ENCODE measurements at places on chromosomes 4 and X. TPM values are rescaled to one million over a fixed set of nuclear protein-coding genes. Genes with fewer than 3 reads are reported as not detected.

Gene DHRSX
- total RNA-seq = 25.1 TPM

- DNase-seq = peak; percentile 29
- no peaks in the 10 kb centered on the region for H3K36me3 ChIP-seq
- no peak overlapping the region for H3K27ac ChIP-seq
- peak overlapping the region; percentile 69 for H3K4me3 ChIP-seq
- H3K4me1 ChIP-seq = peaks cover 20% of the 10 kb centered on the region
Observed at GRCh38 chr4:147157860-147158701, 212.4 kb upstream of the TTC29 start.

DNA sequence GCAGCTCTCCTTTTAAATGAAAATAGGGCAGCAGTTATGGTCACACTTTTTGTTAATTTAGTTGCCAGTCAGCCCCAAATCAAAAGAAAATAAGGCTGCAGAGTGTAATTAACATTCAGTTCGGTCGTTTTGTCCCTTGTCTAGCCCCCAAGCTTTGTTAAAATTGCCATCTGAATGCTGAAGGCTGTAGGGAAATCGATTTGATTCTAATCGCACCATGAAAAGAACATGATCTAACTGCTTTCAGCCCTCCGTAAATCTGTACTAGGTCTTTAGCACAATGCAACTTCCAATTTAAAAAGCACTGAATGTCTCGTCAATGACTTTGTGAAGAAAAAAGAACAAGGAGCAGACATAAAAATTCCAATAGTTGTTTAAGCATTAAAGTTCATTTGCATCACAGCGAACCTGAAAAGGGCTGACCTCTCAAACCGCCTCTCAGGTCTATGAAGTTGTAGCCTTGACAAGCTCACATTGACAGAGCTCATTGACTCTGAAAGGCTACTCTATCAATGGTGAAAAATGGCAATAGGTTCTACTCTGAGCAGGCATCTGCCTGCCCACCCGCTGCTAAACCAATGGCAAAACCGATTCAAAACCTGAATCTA, 48.9 kb downstream of the CHIC2 start:
- no peak for DNase-seq
- H3K4me1 ChIP-seq = peaks cover 24% of the 10 kb centered on the region
- peak overlapping the region; percentile 2 for H3K4me3 ChIP-seq
- H3K27ac ChIP-seq = no peak overlapping the region

DNA sequence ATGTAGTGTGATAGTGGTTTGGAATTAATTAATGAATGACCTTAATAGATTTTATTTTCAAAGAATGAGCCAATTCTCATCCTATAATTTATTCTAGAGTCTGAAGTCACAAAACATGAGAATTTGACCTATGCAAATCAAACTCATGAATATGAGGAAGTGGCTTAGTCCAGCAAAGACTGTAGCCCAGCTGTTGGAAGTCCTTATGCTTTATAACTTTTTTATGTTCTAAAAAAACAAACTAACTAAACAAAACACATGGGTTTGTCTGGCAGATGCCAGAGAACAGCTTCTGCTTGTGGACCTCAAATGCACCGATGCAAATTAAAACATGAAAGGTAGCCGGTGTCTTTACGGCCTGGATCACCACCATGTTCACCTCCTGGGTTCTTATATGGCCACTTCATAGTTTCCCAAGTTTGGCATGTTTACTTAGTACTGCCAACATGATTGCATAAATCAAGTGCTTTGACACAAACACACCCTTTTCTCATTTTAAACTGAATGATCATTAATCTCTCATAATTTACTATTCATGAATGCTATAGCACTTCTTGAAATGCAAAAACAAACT, 277.4 kb downstream of the PAPSS1 start:
- no peaks in the 10 kb centered on the region for H3K36me3 ChIP-seq
- H3K27ac ChIP-seq = no peak overlapping the region
- no peak for DNase-seq
- no peaks in the 10 kb centered on the region for H3K27me3 ChIP-seq
- no peaks in the 10 kb centered on the region for H3K4me1 ChIP-seq

DNA sequence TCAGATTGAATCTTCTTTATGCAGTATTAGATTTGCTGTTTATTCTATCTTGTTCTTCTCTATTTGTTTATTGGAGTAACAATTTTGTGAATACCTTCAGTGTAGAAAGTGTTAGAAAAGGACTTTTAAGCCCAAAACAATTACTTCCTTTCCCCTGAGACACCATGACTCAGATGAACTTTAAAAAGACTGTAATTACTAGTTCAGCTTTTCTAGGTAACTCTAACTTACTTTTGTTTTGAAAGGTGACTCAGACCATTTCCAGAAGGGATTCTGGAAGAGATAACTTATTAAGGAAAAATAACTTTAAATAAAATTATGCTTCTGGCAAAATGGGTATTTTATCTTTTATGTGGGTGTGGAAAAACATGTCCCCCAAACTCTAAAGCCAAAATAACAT, 561.5 kb upstream of the PCDH10 start:
- no peak overlapping the region for H3K4me3 ChIP-seq
- no peaks in the 10 kb centered on the region for H3K36me3 ChIP-seq
- no peak for DNase-seq
- no peaks in the 10 kb centered on the region for H3K4me1 ChIP-seq

DNA sequence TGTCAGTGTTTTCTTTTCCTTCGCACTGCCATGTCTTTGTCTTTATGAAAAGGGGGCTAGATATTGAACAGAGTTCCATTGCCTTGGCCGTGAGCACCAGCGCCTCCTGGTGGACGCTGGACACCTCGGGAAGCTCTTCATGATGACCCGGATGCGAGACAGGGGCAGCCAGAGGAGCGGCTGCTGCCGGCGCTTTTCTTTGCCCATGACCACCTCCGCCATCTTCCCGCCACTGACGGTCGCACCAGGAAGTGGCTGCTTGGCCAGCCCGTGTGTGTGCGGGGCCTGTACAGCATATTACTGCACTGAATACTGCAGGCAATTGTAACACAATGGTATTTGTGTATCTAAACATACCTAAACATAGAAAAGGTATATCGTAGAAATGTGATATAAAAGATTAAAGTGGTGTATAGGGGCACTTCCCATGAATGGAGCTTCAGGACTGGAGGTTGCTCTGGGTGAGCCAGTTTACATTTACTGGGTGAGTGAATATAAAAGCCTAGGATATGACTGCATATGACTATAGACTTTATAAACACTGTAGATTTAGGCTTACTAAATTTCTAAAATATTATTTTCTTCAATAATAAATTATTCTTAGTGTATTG, 15.8 kb upstream of the GRIA2 start:
- no peaks in the 10 kb centered on the region for H3K36me3 ChIP-seq
- no peaks in the 10 kb centered on the region for H3K27me3 ChIP-seq
- H3K4me3 ChIP-seq = no peak overlapping the region
- no peaks in the 10 kb centered on the region for H3K4me1 ChIP-seq
- DNase-seq = peak; percentile 29
- no peak overlapping the region for H3K27ac ChIP-seq

- peaks cover 26% of the 10 kb centered on the region for H3K4me1 ChIP-seq
- no peaks in the 10 kb centered on the region for H3K27me3 ChIP-seq
- peak overlapping the region; percentile 8 for H3K4me3 ChIP-seq
- H3K36me3 ChIP-seq = peaks cover 31% of the 10 kb centered on the region
- DNase-seq = no peak
- peak overlapping the region; percentile 28 for H3K27ac ChIP-seq
Observed at GRCh38 chr4:145808021-145808650, 128.2 kb downstream of the C4orf51 start.

DNA sequence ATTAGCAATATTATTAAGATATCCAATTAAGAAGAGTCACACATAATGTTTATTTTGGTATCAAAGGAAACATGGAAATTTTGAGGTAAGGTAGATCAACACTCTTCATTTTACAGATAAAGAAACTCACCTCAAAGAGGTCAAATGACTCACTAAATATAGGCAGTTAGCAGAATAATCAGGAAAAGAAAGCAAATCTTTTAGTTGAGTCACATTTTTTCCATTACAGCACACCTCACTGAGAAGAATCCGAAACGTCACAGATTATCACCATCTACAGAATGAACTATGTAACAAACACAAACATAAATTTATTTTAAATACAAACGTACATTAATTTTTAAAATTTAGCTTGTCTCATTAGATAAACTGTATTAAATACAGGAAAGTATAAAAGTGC, 70.1 kb downstream of the TMEM47 start:
- no peak for DNase-seq
- H3K4me3 ChIP-seq = no peak overlapping the region
- no peaks in the 10 kb centered on the region for H3K36me3 ChIP-seq
- H3K27me3 ChIP-seq = no peaks in the 10 kb centered on the region
- no peak overlapping the region for H3K27ac ChIP-seq

Gene IL1RAPL2
- 0.50 TPM for total RNA-seq

Gene FAM9B
- total RNA-seq = not detected

DNA sequence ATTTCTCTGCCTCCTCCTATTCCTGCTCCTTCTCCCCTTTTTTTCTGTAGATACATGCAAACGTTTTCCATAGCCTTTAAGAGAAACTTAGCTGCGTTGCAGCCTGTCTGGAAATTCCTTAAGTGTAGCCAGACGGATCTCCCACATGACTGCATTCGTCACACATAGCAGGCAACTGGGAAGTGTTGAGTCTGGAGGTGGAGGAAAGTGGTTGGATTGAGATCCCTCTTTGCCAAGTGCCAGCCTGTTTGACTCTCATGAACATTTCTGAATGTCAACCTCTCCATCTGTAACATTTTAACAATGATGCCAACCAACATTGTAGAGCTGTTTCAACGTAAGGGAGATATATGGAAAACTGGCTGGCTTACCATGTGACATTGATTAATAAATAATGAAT, 45.1 kb upstream of the FAM9A start:
- H3K27ac ChIP-seq = no peak overlapping the region
- DNase-seq = no peak
- H3K36me3 ChIP-seq = no peaks in the 10 kb centered on the region
- no peaks in the 10 kb centered on the region for H3K27me3 ChIP-seq

- H3K4me1 ChIP-seq = peaks cover 13% of the 10 kb centered on the region
- H3K27me3 ChIP-seq = no peaks in the 10 kb centered on the region
- H3K4me3 ChIP-seq = no peak overlapping the region
- H3K36me3 ChIP-seq = peaks cover 11% of the 10 kb centered on the region
- H3K27ac ChIP-seq = no peak overlapping the region
Observed at GRCh38 chr4:103091601-103092223, 7.9 kb downstream of the BDH2 start.

Gene LARP1B
- 15.6 TPM for total RNA-seq

GRCh38 chr4:124083711-124084110, 628.8 kb downstream of the ANKRD50 start:
- DNase-seq = no peak
- H3K27ac ChIP-seq = no peak overlapping the region
- no peaks in the 10 kb centered on the region for H3K4me1 ChIP-seq
- H3K36me3 ChIP-seq = peaks cover 14% of the 10 kb centered on the region

Gene ATP6AP2
- 46.7 TPM for total RNA-seq

Gene EDNRA
- total RNA-seq = 6.9 TPM

DNA sequence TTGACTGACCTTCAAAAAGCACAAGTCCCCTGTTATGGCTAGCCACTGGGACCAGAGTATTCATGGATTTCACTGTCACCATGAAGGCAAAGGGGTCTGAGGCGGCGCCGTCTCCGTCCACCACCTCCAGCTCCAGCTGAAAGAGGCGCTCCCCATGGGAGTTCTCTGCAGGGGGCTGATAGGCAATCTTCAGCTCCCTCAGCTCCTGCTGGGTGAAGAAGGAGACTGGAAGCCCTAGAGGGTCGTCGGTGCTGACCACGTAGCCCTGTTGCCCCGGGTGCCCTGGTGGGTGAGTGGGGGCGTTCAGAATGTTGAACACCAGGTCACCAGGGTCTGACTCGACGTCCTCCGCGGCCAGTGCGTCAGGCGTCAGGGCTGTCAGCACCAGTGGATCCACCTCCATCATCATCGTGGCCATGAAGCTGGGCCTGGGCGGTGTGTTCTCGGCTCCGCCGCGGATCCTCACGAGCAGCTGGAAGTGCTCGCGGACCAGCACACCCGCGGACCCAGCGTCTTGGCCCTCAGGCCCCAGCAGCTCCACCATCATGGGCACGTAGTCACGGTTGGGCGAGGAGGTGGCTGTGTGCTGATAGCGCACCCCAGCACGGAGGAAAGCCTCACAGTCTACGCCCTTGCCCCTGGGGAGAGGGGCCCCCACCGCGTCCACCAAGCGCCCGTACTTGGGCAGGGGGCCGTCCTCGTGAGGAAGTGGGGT, 987 bp downstream of the FREM3 start:
- H3K36me3 ChIP-seq = no peaks in the 10 kb centered on the region
- H3K4me3 ChIP-seq = no peak overlapping the region
- H3K4me1 ChIP-seq = peaks cover 7% of the 10 kb centered on the region
- peaks cover 85% of the 10 kb centered on the region for H3K27me3 ChIP-seq
- no peak overlapping the region for H3K27ac ChIP-seq

GRCh38 chr4:25171201-25171865, 11.1 kb upstream of the SEPSECS start:
- DNase-seq = no peak

DNA sequence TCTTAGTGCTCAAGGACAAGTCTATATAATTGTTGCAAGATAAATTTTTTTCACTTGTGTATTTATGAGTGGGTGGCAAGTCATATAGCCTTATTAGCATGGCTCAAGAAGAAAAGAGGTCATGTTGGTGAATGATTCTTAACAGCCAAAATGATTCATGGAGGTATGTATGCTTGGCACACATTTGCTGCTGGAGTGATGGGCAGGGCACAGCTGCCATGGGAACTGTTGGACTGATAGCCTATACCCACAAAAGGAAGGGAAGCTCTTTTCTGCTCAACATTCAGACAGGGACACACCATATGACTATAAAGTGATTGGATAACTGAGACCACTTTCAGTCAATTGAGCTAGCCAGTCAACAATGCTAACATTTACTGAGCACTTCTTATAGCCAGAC, 46.8 kb upstream of the PITX2 start:
- H3K27ac ChIP-seq = no peak overlapping the region
- no peaks in the 10 kb centered on the region for H3K27me3 ChIP-seq
- no peak for DNase-seq
- H3K4me1 ChIP-seq = peaks cover 6% of the 10 kb centered on the region
- H3K36me3 ChIP-seq = no peaks in the 10 kb centered on the region

Gene LINC00632
- 314 TPM for total RNA-seq

Gene CSAG3
- total RNA-seq = not detected

GRCh38 chr4:74830928-74831327, 36.6 kb upstream of the BTC start:
- H3K36me3 ChIP-seq = peaks cover 5% of the 10 kb centered on the region
- no peaks in the 10 kb centered on the region for H3K27me3 ChIP-seq
- no peaks in the 10 kb centered on the region for H3K4me1 ChIP-seq
